ENCODE measurements at places on chromosomes 12 and 14.
A peak's percentile ranks its signal among the peaks of the same experiment; 100 is the strongest.

DNA sequence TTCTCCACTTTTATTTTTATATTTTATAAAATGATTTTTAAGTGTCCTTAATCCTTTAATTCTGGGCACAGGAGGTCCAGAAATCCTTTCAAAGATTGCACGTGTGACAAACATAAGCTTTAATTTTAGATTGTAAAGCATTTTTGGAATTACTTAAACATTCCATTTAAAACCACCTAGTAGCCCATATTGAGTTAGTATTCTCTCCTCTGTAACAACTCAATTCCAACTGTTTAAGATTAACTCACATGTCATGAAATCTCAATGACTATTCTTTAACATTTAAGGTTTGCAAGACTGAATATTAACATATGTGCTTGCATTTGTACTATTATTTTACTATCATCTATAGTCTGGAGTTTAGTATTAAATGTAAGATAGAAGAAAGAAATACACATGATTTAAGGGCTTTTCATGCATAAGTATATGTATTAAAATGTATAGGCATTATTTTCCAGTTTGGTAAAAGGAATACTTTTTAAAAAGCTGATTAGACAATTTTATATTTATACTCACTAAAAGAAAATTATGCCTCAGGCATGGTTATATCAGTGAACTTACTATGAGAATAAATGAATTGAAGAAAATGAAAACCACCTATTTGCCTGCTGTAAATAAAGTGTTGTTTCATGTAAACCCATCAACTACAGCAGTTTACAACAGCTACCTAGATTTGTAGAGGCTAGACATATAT, 776.9 kb downstream of the SLC6A15 start:
- no peak for ATAC-seq

GRCh38 chr14:50010752-50011151, 105.6 kb downstream of the VCPKMT start:
- ATAC-seq = peak; percentile 68

- no peak for ATAC-seq
Observed at GRCh38 chr12:132146098-132146497, 1.8 kb downstream of the NOC4L start.

DNA sequence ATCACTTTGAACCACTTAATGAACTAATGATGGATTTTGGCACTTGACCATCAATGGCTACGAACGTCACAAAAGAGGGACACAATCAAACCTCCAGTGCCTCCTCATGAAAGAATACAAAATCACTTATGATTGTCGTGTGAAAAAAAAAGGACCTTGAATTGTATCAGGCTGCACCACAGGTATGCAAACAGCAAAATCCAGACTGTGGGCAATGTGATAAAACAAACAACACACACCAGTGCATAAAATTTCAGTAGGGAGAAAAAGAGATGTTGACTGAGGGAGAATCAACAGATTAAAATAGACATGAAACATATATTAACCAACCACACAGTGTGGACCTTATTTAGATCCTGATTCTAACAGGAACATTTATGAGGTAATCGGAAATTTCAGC, 2.6 kb downstream of the TSPAN8 start:
- no peak for ATAC-seq

- peak; percentile 31 for ATAC-seq
Observed at GRCh38 chr14:75725481-75725880, 64.4 kb downstream of the TTLL5 start.

GRCh38 chr14:76708771-76709170, 52.5 kb upstream of the VASH1 start:
- ATAC-seq = no peak

DNA sequence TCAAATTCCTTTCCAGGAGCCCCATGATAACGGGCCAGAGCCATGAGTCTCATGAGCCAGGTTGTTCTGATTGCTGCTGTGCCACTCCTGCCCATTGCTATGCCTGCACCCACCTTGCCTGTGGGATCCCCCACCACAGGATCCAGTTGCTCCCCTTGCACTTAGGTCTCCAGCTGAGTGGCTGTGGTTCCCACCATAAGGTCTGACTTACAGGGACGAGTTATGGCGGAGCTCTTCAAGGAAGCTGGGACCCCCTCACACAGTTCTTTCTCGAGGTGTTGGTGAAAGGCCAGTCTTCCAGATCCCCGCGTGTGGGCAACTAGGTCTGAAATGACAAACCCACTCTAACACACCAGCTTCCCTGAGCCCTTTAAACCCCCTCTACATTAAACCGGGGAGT, 111.9 kb upstream of the C14orf180 start:
- ATAC-seq = no peak

DNA sequence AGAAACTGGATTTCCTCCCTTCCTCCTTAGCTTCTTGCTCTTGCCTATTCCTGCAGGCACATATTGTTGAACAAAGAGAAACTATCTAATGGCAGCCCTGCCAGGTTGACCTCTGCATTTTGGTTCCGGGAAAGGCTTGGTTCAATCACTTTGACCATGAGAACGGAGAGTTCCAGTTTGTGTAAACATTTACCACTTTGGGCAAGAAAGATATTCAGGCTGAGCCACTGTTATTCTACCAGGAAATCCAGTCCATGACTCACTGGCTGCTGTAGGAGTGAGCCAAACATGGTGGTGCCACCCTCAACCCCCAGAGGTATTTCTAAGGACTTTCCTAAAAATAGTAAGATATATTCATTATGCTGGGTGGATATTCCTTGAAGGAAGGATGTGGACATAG, 242.2 kb upstream of the OR4E1 start:
- no peak for ATAC-seq

DNA sequence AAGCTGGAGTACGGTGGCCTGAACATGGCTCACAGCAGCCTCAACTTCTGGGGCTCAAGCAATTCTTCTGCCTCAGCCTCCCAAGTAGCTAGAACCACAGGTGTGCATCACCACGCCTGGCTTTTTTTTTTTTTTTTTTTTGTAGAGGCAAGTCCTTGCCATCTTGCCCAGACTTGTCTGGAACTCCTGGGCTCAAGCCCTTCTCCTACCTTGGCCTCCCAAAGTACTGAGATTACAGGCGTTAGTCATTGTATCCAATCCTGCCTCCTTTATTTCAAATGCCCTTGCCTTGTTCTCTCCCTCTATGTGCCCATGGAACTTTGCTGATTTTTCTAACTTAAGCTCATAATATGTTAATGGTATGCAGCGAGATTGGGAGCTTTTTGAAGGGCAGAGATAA, 49.2 kb upstream of the PRICKLE1 start:
- ATAC-seq = no peak

- no peak for ATAC-seq
Observed at GRCh38 chr14:51805541-51805940, 54.9 kb upstream of the GNG2 start.

GRCh38 chr12:113673458-113674238, 202.0 kb upstream of the LHX5 start:
- ATAC-seq = no peak

GRCh38 chr14:57918791-57919190, 52.9 kb upstream of the SLC35F4 start:
- ATAC-seq = no peak

DNA sequence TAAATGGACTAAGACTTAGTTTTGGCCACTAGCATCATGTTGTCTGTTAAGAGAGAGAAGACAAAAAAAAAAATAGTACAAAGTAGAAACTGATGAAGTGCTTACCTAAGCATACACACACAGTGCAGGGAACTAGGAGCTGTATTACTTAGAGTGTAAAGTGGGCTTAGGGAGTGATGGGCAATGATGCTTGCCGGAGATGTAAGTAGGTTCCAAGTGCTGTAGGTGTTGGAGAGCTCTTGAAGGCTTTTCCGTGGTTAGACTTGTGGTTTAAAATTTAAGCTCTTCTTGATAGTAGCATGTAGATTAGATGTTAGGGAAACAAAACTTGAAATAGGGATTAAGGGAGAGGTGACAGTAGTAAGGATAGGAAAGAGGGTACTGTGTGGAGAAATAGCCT, 34.7 kb downstream of the MIA2 start:
- ATAC-seq = 0 out of 3 replicates have a peak, but pooled peaks have one; percentile 5

DNA sequence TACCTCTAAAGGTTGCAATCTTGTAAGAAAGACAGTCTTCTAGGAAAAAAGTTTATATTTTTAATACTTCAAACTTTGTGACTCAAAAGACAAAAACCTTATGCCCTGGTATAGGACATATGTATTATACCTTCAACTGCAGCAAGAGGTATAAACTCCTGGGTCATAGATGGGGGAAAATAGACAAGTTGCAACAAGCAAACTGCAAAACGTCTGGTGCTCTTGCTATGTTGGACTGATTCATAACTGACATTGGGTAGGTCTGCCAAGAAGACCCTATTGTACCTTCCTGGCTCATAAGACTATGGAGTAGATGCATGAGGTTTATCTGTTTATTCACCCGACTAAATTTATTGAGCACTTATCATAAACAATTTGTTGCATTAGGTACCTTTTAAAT, 40.9 kb downstream of the BEST3 start:
- ATAC-seq = no peak

- ATAC-seq = no peak
Observed at GRCh38 chr14:53951627-53952303, 4.9 kb downstream of the BMP4 start.

DNA sequence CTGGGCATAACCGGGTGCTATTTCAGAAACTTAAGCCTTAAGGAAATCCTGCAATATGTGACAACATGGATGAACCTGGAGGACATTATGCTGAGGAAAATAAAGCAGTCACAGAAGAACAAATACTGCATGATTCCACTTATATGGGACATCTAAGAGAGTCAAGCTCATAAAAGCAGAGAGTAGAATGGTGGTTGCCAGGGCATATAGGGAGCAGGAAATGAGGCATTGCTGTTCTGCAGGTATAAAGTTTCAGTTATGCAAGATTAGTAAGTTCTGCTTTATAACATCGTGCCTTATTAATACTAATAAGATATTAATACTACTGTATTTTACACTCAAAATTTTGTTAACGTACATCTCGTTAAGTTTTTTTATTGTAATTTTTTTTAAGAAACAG, 124.2 kb upstream of the ATF1 start:
- no peak for ATAC-seq

GRCh38 chr14:68109132-68109900, 289.7 kb downstream of the RAD51B start:
- peak; percentile 58 for ATAC-seq

GRCh38 chr14:65336191-65336591, 76.3 kb upstream of the FUT8 start:
- ATAC-seq = peak; percentile 73

DNA sequence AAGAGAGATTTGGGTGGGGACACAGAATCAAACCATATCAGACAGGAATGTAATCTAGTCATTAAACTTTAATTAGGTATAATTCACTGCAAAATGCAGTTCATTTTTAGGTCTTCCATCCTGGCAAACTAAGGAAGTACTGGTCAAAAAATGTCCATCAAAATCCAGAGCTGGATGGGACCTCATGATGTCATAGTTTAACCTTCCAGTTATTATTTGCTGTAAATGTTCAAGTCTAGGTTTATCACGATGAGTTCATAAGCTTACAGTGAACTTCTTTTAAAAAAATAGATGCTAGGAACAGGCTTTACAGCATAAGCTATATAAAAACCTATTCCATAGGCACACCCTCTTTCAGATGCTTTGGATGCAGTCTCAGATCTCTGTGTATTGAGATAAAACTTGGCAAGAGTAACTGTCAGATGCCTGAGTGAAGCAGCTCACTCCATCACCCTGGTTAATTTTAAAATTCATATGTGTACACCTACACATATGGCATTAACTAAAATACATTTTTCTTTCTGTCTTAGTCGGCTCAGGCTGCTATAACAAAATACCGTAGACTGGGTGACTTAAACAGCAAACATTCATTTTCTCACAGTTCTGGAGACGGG, 7.9 kb downstream of the SSPN start:
- ATAC-seq = no peak

- ATAC-seq = no peak
Observed at GRCh38 chr14:69087061-69087461, 65.9 kb downstream of the DCAF5 start.

DNA sequence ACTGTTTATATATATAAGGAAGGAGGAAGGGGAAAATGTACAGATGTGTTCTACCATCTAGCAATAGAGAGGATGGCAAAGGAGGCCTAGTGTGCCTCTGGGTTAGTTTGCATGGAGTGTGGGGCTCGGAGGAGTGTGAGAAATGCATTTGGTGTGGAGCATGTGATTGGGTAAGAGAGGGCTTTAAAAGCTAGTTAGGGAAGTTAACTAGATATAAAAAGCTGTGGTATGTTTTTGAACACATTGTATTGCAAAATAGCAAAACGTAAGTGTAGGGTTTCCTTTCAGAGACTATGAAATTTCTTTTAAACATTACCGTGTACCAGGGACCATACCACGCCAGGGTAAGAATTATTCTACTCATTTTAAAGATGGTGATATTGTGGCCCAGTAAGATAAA, 53.3 kb upstream of the STXBP6 start:
- no peak for ATAC-seq

- ATAC-seq = peak; percentile 44
Observed at GRCh38 chr12:62632411-62632918, 165.8 kb downstream of the MON2 start.

- ATAC-seq = peak; percentile 58
Observed at GRCh38 chr12:49288412-49288853, 6.5 kb upstream of the PRPH start.

DNA sequence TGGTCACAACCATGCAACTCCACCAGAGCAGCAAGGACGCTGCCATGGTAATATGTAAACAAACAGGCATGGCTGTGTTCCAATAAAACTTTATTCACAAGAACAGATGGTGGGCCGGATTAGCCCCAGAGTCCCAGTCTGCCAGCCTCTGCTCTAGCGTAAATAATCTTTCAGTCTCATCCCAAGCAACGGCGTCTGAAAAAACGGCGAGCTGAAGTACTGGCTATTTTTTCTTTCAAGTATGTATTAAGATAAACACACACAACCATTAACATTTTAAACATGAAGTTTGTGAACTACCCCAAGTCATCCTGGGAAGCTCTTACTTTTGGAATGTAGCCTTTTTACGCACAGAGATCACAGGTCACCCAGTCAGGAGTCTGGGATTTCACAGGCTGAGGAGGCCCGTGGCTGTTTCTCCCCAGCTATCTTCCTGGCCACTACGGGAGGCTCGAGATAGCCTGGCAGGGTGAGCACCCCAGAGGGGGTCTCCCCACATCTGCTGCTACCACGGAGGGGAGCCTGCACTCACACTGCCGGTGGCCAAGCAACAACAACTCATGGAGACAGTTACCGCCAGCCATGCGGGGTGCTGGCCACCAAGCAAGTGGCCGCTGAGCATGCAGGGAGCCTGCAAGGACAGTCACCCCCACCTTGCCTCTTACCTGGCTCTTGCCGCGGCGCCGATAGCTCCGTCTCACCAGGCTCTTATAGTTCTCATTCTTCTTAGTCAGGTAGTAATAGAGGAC, 124.6 kb downstream of the RFLNA start:
- no peak for ATAC-seq

GRCh38 chr12:108559007-108559655, 1.8 kb downstream of the SART3 start:
- no peak for ATAC-seq

All from SK-N-SH treated with all-trans-retinoic acid at 6 μM for 48 hours (cell line).